ENCODE measurements at places on chromosomes 7 and 10.

DNA sequence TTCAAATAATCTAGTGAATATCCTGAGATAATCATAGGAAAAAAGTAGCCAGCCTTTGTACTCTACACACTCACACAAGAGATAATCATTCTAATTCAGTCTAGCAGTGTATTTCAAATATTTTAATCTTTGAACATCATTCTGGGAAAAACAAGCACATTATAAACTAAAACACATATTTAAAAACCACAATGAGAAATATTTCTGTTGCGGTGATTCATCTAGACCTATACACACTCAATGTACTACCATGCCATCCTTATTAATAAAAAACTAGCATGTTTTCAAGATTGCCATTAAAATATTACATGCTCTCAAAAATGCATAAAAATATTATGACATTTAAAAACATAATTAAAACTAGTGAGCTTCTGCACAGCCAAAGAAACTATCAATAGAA lies 11.8 kb downstream of the COG5 start:
- DNase-seq = no peak

- DNase-seq = no peak
Measured at GRCh38 chr7:141147482-141147881, 73.6 kb downstream of the TMEM178B start.

- no peak for DNase-seq
Measured at GRCh38 chr7:149720372-149721083, 52.9 kb downstream of the ZNF467 start.

DNA sequence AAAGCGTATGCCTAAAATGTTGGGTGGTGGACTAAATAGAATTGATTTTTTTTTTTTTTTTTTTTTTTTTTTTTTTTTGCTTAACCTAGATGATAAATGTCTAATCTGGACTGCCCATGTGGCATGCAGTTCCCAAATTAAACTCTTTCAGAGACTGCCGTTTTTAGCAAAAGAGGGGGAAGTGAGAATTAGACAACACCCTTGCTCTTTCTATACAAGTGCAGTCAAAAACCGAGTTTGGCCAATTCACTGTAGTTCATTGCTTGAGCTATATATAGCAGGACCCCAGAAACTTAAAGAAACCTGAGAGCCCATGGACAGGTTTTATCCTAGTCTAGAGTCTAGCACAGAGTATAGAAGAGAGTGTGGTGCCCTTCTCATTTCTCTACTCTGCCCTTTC lies 141.9 kb downstream of the GRM3 start:
- no peak for DNase-seq

- no peak for DNase-seq
Measured at GRCh38 chr10:89274928-89275327, 23.4 kb upstream of the LIPA start.

DNA sequence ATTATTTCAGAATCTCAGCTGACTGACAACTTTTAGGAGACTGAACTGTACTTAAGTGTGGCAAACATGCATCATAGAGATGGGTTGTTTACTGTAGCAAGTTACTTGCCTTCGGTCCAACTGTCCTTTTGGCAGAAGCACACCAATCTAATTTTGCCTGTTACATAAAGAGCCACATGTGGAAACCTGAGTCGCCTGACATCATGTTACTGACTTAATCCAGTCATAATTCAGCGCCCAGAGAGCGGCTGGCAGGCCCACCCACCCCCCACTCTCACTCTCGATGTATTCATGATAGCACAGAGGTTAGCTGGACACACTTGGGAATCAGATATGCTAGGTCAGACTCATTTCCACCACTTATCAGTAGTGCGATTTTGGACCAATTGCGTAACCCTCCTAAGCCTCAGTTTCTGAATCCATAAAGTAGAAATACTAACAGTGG lies 57.3 kb upstream of the CAPZA2 start:
- no peak for DNase-seq

- no peak for DNase-seq
Measured at GRCh38 chr7:157517782-157518513, 181.1 kb downstream of the DNAJB6 start.

DNA sequence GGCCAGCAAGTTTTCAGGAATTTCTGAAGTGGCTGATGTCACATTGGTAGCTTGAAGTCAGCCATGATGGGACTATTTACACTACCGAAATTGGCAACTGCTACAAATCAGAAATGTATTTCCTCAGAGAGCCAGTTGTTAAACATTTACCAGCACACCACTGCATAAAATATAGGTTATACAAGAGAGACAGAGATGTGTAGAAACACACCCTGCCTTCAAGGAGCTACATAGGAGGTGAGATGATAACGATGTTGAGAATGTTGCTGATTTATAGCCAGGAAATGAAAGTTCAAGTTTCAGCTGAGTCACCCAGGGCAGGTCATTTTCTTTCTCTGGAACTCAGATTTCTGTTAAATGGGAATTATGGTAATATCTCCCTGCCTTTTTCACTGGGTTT lies 46.0 kb upstream of the TCF7L2 start:
- no peak for DNase-seq

DNA sequence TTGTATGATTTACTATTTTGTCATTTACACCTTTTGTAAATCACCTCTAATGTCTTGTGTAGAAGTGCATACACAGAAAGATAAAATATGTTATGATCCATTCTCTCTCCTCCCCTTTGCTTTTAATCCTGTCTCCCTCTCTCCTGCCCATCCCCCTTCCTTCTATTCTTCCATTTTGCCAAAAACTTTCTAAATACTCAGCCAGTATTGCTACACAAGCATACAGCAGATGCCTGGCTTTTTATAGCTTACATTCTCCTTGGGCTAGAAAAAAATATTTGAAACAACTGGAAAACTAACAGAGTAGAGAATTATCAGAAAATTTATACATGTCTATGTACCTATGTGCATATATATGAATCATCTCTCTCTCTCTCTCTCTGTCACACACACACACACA lies 308.7 kb upstream of the BMPER start:
- DNase-seq = no peak

DNA sequence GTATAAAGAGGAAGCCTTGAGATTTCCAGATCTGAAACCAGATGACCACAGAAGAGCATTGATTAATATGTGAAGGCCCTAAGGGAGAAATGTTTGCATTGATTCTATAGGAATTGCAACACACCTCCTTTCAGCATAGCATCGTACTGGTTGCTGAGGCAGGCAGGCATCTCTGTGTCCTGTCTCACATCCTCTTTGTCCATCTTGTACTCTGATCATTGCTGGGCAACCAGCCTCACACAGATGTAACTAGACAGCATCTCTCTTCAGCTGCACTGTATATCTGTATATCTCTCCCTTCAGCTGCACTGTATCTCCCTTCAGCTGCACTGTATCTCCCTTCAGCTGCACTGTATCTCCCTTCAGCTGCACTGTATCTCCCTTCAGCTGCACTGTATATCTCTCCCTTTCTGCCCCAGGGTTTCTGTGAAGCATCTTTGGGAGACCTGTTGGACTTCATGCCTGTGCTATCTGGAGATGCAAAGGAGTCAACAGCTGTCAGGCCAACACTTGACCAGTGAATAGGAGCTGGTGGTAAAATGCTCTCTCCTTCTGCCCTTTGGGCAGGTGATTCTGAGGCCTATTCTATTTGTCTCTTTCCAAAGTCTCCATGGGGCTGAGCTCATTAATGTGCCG lies 40.3 kb downstream of the TMEM178B start:
- no peak for DNase-seq

GRCh38 chr10:100575585-100576281 lies 40.0 kb downstream of the HIF1AN start:
- no peak for DNase-seq

GRCh38 chr7:14521183-14521582 lies 381.4 kb downstream of the DGKB start:
- no peak for DNase-seq

DNA sequence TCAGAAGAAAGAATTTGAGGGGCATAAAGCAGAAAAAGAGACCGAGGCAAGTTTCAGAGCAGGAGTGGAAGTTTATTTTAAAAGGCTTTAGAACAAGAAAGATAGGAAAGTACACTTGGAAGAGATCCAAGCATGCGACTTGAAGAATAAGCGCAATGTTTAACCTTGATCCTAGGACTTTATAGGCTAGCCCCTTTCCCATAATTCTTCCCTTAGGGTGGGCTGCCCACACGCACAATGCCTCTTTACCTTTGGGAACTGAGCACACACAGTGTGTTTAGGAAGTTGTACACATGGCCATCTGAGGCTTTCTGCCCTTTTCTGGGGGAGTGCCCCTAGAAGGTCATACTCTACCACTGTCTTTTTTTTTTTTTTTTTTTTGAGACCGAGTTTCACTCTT lies 11.2 kb upstream of the GSTO1 start:
- DNase-seq = no peak

DNA sequence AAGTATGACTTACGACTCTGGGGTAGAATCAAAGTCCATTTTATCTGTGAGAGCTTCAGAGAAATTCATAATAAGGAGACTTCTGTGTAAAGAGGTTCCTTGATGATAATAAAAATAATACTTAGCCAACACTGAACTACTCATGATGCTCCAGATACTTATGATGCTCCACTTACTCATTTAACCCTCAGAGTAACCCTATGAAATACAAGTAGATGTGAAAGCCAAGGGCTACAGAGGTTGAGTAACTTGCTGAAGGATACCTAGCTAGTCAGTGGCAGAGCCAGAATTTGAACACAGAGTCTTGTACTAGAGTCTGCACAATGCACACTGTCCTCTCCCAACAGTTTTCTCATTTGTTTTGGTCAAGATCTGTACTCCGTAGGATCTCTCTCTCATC lies 89.5 kb downstream of the HECW1 start:
- DNase-seq = no peak

DNA sequence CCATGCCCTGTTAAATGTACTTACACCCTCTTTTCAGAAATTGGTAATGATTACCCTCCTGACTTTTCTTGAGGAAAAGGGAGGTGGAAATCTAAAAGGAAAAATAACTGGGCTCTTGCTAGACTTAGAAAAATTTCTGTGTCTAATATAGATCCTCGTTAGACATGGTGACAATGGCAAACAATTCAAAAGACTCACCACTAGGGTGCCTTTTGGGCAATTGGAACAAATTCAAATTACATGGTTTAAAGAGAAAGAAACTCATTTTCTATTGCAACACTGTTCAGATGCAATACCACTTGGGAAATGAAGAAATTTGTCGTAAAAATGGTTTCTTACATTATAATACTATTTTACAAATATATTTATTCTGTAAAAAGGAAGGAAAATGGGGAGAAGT lies 950.1 kb downstream of the GRM8 start:
- no peak for DNase-seq

GRCh38 chr7:148014541-148014940 lies 576.0 kb upstream of the C7orf33 start:
- DNase-seq = no peak

DNA sequence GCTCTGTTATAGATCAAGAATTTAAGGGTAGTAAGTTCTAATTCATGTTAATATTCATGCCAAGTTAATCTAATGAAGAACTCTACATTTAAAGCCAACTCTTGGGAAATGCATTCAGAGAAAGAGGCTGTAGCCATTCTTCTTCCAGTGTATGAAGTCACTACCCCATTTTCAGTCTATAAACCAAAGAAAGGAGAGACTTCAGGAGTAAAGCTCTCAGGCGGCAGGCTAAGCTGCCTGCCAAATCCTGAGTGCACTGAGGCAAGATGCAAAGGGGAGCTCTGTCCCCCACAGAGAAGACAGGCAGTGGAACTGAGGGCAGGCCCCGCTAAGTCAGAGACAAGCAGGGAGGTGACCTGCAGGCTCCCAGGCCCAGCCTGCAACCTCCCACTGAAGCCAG lies 41.5 kb downstream of the SLIT1 start:
- DNase-seq = no peak

DNA sequence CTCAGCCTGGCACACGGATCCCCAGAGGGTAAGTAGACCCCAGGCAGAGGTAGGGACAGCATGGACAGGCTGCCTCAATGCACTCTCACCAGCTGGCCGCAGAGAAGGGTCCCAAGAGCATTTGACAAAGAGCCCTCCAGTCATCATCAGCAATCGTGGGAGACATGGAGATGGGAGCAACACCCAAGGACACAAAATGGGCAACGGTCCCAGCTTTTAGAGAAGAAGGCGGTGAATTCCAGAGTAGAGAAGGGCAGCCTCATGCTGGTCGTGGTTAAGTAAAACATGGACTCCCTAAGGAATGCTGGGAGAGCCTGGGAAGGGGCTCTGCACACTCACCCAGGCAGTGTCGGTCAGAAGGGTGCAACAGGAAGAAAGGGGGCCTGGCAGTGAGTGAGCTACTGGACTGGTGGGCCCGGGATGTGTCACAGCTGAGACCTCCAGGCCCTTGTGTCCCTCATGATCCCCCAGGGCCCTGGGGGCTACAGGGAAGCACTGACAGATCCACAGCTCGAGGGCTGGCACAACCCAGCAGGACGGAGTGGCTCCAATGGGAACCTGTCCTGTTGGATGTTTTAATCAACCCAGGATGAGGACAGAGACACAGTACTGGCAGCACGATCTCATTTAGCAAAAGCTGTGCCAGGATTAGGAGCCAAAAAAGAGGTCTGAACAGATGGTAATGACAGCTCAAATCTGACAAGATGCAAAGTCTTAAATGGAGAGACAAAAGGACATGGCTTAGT lies 147.1 kb downstream of the NEURL1 start:
- no peak for DNase-seq

GRCh38 chr10:58642283-58642682 lies 129.6 kb downstream of the BICC1 start:
- no peak for DNase-seq

DNA sequence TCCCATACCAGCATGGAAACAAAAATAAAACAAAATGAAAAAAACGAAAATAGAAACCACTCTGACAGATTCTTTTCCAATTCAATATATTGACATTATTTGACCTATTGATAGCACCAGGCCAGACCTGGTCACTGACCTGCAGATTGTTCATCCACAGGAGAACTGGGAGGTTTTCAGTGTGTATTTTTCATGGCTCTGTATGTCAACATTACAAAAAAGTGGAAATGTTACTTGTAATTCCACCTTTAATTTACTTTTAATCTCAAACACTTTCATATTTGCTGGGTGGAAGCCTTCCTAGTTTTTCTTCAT lies 2.9 kb downstream of the HKDC1 start:
- no peak for DNase-seq

GRCh38 chr7:50735333-50735732 lies 47.4 kb downstream of the GRB10 start:
- DNase-seq = no peak

DNA sequence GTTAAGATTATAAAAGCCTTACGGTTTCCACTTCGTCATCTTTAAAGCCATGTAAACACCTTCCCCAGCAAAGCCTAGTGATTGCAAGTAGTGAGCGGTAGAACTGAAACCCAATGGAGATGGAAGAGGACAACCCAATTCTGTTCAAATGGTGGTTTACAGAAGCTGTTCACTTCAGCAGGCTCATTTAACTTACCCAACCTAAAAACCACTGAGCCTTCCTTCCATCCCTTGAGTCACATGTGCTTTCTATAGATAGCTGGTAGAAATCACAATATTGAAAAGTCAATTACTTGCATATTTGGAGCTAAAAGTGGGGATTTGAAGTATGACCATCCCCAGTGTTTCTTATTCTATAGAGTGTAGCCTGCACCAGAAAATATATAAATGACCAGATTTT lies 667.7 kb downstream of the SUGCT start:
- DNase-seq = no peak

- DNase-seq = no peak
Measured at GRCh38 chr7:42272793-42273665, 36.0 kb upstream of the GLI3 start.
